NCI-H82 (cell line): ENCODE measurements at places on chromosomes 6 and 20.
A peak's percentile ranks its signal among the peaks of the same experiment; 100 is the strongest.

DNA sequence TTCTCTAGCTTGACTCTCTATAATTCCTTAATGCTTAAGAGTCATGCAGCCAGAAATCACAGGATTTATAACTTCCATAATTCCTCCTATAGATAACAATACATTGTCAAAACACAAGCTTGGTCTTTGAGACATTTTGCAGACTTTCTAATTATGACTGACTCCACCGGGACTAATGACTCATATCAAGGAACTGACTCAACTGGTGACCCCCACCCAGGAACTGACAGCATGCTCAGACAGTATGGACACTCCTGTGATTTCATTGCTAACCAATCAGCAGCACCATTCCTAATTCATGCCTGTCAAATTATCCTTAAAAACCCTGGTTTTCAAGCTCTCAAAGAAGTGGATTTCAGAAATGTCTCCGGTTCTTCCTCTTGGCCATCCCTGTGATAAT lies 670.5 kb upstream of the IMPG1 start:
- no peak for DNase-seq

DNA sequence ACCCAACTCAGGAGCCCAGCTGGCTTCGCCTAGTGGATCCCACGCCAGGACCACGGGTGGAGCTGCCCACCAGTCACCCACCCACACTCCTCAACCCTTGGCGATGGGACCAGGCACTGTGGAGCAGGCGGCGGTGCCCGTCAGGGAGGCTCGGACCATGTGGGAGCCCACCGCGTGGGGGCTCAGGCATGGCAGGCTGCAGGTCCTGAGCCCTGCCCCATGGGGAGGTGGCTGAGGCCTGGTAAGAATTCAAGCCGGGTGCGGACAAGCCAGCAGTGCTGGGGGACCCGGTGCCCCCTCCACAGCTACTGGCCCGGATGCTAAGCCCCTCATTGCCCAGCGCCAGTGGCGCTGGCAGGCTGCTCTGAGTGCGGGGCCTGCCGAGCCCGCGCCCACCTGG lies 123.1 kb upstream of the LGSN start:
- DNase-seq: no peak

GRCh38 chr6:130670142-130670541 lies 157.1 kb upstream of the SMLR1 start:
- peak; percentile 94 for DNase-seq

DNA sequence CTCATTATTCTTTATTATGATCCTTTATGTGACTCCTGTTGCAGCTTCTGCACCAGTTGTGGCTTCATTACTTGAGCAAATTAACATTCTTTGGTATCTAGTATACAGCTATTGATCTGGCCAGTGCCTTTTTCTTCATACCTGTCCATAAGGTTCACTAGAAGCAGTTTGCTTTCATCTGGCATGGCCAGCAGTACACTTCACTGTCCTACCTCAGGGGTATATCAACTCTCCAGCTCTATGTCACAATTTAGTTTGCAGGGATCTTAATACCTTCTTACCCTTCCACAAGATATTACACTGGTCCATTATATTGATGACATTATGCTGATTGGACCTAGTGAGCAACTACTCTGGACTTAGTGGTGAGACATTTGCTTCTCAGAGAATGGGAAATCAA lies 46.6 kb downstream of the VTA1 start:
- DNase-seq: no peak

GRCh38 chr20:48065833-48066232 lies 280.6 kb upstream of the SULF2 start:
- DNase-seq: no peak

GRCh38 chr6:82979657-82980056 lies 86.0 kb downstream of the UBE3D start:
- DNase-seq: no peak

- no peak for DNase-seq
These were observed 45.6 kb downstream of the DUSP22 start for GRCh38 chr6:337805-338368.

DNA sequence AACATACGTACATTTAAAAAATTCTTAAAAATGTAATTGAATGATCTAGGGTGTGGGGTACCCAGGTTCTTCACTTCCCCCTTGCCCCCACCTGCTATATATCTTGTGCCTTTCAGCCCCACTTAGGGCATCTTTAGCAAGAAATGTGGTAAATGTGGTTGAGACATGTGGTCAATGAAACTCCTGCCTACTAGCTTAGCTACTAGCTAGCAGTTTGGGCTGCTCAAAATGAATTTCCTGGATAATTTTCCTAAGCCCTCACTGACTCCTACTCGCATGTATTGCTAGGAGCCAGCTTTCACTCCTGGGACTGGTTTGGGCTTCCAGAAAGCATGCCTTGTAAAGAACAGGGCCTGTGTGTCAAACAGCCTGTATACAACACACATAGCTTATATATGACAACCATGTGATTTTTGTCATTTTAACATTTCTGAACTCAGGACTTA lies 257.3 kb downstream of the ATXN1 start:
- DNase-seq: no peak

DNA sequence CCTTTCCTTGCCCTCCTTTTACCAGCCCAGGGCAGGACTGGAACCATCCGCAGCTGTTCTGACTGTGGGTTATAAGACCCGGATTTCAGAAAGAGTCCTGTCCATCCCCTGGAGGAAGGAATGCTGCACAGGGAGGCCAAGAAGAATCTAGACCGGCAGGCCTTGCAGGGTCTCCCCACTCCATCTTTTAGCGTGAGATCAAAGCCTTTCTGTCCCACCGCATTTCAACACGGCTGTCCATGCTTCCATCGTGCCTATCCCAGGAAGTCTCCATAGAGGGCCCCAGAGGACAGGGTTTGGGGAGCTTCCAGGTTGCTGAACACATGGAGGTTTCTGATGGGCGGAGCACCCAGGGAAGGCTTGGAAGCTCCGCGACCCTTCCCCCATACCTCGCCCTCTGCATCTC lies 79.3 kb upstream of the AGPAT4 start:
- peak; percentile 35 for DNase-seq

DNA sequence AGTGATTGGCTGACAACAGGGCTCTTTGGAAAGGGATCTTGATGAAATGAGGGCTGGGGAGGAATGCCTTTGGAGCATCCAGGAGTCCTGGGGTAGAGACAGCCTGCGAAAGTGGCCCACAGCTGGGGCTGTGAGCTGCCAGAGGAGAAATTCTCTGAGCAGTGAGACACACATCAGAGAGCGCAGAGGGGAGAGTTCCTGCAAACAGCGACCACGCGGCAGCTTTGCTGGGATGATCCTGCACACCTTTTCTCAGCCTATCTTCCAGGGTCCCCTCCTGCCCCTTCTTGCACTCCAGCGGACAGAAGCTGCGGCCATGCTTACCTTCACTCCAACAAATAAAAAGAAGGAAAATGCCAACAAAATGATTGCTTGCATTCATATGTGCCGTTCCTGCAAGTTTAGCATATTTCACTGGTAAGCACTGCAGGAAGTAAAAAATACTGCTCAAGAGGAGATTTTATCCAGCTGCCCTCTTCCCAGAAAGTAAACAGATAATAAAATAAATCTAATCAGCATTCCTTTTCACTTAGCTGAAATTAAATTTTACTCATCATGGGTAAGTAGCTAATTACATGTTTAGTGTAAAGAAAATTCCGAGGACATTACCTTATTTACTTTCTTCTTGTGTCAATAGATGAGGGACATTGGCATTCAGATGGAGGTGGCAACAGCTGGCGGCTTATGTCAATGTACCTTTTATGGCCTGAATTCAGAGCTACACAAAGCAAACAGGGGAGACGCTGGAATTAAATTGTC lies 339.9 kb upstream of the ARID1B start:
- DNase-seq: peak; percentile 20

GRCh38 chr6:148451690-148452089 lies 109.1 kb downstream of the SASH1 start:
- DNase-seq: no peak

GRCh38 chr6:153790048-153790447 lies 249.0 kb upstream of the OPRM1 start:
- no peak for DNase-seq

DNA sequence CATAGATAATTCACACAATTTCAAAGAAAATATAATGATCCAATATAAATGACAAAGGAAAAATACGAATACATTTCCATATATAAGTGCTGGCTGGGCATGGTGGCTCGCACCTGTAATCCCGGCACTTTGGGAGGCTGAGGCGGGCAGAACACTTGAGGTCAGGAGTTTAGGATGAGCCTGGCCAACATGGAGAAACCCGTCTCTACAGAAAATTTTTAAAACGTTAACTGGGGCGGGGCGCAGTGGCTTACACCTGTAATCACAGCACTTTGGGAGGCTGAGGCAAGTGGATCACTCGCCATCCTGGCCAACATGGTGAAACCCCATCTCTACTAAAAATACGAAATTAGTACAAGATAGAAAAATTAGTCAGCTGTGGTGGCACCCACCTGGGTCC lies 14.9 kb upstream of the MAPK13 start:
- DNase-seq: no peak

GRCh38 chr6:91328241-91328640 lies 741.4 kb upstream of the MAP3K7 start:
- DNase-seq: no peak

DNA sequence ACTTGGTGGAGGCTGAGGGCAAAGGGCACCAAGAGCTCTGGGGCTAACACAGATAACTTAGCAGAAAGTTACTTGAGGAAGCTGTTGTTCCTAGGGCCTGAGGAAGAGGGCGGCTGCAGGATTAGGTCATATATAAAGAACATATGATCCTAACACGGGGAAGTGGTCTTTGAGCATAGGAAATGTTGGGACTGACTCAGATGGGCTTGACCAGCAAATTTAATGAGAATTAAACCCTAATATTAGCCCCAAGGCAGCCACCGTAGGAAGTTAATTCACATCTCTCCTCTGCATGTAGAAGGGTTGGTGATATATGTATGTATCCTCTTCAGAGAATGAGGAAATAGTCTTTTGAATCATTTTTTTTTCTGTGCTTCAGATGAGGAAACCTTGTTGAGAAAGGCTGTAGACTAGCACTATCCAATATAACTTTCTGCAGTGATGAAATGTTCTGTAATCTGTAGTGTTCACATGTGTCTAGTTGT lies 9.2 kb upstream of the ZBTB9 start:
- DNase-seq: no peak

- DNase-seq: no peak
These were observed 390.2 kb downstream of the PRKN start for GRCh38 chr6:162337412-162337811.

GRCh38 chr20:57065646-57066045 lies 200.8 kb downstream of the BMP7 start:
- no peak for DNase-seq

DNA sequence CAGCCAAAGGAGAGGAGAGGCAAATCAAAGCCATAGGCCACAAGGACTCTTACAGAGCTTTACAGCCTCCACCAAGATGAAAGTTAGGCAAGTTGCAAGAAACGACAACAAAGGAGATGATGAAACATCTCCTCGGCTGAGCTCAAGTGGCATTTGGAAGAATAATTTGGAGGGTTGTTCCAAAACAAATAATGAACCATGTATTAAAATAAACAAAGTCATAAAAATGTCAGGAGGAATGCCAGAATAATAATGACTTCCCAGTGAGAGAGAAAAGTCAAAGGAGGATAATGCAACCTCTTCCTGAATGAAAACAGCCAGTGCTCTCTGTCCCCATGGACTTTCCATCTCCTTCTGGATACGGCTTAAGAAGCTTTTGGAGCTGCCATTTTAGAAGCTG lies 371.4 kb upstream of the ID4 start:
- no peak for DNase-seq

DNA sequence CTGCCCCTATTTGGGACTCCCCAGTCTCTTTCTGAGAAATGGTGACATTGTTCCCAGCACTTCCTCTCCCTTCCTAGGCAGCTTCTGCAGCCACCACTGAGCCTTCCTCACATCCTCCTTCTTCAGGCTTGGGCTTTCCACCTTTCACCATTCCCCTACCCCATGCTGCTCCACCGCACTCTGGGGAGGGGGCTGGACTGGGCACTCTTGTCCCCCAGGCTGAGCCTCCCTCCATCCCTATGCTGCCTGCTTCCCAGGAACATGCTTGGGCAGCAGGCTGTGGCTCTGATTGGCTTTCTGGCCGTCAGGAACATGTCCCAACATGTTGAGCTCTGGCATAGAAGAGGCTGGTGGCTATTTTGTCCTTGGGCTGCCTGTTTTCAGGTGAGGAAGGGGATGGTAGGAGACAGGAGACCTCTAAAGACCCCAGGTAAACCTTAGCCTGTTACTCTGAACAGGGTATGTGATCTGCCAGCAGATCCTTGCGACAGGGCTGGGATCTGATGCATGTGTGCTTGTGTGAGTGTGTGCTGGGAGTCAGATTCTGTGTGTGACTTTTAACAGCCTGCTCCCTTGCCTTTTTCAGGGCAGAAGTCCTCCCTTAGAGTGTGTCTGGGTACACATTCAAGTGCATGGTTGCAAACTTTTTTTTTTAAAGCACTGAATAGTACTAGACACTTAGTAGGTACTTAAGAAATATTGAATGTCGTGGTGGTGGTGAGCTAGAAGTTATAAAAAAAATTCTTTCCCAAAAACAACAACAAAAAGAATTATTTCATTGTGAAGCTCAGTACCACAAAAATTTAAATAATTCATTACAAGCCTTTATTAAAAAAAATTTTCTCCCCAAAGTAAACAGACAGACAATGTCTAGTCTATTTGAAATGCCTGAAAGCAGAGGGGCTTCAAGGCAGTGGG lies 2.1 kb upstream of the CDKN1A start:
- DNase-seq: no peak

DNA sequence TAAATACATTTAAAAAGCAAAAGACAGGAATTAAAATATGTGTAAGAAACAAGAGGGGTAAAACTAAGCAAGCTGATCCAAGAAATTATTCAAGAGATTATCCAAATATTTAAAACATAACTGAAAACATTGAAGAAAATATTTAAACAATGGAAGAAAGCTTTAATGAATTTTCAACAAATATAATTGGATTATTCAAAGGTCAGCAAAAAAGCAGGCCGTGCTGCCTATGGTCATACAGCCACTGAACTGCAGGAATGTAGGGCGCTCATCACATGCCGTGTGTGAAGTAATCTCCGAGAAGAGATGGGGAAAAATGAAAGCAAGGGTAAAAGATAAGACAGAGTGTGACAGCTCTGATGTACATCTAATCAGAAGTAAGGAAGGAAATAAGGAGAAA lies 1195.4 kb upstream of the EYS start:
- DNase-seq: no peak

GRCh38 chr6:110689275-110689935 lies 125.9 kb downstream of the CDK19 start:
- DNase-seq: no peak
